ENCODE measurements at places on chromosomes 4 and X.

DNA sequence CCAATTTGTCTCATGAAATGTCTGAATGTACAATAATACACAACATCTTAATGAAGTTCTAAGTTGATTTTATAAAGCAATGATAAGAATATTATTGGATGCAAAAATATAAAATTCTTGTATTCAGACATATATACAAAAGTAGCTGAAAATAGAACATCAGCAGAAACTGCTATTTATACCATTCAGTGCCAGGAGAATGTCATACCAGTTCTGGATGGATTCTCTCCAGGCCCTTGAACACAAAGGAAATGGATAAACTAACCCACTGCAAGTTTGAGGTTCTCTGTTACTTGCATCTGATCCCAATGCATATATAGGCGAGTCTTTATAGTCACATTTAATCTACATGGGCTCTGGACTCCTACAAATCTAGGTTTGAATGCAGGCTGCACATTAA is 126.3 kb upstream of the KLF3 start:
- no peaks in the 10 kb centered on the region for H3K4me1 ChIP-seq
- no peak overlapping the region for H3K27ac ChIP-seq
- DNase-seq = no peak
- H3K27me3 ChIP-seq = no peaks in the 10 kb centered on the region

DNA sequence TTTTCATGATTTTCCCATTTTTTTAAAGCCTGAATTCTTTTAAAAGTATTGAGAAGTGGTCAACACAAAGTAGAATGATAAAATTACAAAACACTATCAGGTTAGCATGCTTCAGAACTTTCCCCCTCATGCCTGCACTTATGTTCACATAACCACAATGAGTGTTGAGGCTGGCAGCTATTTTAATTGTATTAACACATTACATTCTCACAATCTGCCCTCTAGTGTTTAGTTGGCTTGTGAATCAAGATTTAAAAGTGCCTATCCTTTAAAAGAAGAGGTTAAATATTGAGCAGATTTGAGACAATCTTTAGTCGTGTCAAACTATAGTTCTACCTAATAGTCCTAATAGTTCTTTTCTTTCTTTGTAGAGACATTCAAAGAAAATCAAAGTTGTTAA is 93.6 kb upstream of the NAP1L5 start:
- DNase-seq = peak; percentile 13
- peaks cover 4% of the 10 kb centered on the region for H3K4me1 ChIP-seq
- H3K4me3 ChIP-seq = no peak overlapping the region
- no peaks in the 10 kb centered on the region for H3K27me3 ChIP-seq
- no peaks in the 10 kb centered on the region for H3K36me3 ChIP-seq

GRCh38 chr4:83830138-83830888 is 294.4 kb downstream of the GPAT3 start:
- H3K27me3 ChIP-seq = no peaks in the 10 kb centered on the region
- no peak overlapping the region for H3K4me3 ChIP-seq
- no peaks in the 10 kb centered on the region for H3K4me1 ChIP-seq
- H3K27ac ChIP-seq = no peak overlapping the region
- no peaks in the 10 kb centered on the region for H3K36me3 ChIP-seq

DNA sequence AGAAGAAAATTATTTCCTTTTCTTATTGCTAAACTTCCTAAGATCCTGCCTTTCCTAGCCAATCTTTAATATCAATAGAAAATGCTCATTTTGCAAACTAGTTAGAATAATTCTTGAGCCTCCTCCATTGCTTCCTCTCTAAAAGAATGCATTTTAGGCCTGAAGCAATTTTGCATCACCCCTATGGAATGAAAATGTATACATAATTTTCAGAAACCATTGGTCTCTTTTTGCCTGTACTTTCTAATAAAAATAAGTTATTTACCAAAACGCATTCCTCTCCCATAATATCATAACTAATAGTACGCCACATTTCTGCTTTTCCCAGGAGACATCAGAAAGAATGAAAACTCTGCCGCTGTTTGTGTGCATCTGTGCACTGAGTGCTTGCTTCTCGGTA is 1.7 kb downstream of the MUC7 start:
- H3K27me3 ChIP-seq = no peaks in the 10 kb centered on the region
- H3K4me1 ChIP-seq = no peaks in the 10 kb centered on the region
- no peaks in the 10 kb centered on the region for H3K36me3 ChIP-seq
- DNase-seq = no peak
- H3K27ac ChIP-seq = no peak overlapping the region

- no peaks in the 10 kb centered on the region for H3K36me3 ChIP-seq
- H3K4me1 ChIP-seq = no peaks in the 10 kb centered on the region
- no peak overlapping the region for H3K4me3 ChIP-seq
- no peak for DNase-seq
These were observed 4.7 kb downstream of the NEUROG2 start for GRCh38 chr4:112511093-112511802.

DNA sequence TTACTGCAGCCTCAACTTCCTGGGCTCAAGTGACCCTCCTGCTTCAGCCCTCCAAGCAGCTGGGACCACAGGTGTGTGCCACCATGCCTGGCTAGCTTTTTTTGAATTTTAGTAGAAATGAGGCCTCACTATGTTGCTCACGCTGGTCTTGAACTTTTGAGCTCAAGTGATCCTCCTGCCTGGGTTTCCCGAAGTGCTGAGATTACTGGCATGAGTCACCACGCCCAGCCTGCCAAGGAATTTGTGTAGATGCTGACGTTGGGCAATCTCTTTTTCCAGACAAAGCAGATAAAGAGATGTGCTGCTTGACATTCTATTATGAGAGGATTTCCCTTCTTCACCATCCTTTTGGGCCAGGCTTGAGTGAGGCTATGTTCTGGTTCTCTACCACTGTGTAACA is 254.5 kb upstream of the RPS6KA3 start:
- H3K27ac ChIP-seq = no peak overlapping the region
- peaks cover 10% of the 10 kb centered on the region for H3K4me1 ChIP-seq
- H3K27me3 ChIP-seq = no peaks in the 10 kb centered on the region
- no peaks in the 10 kb centered on the region for H3K36me3 ChIP-seq
- no peak for DNase-seq

DNA sequence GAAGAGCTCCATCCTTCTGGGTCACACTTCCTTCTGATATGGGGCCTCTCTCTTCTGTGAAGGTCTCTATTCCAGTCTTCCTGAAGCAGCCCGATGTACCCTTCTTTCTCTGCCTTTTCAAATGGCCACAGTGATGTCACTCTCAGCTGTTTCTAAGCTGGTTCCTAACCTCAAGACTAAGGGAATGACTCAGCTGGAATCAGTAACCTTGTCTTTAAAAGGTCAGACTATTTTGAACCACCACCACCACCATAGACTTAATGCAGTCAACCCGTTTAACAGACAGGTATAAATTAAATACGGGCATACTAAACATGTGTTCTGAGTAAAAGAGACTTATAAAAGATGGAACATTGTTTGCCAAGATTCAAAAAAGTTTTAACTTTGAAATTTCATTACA is 121.0 kb downstream of the PPA2 start:
- no peaks in the 10 kb centered on the region for H3K4me1 ChIP-seq
- H3K27ac ChIP-seq = no peak overlapping the region
- H3K36me3 ChIP-seq = no peaks in the 10 kb centered on the region
- H3K27me3 ChIP-seq = no peaks in the 10 kb centered on the region
- no peak for DNase-seq

Measured in HCT116 (cell line).